ENCODE measurements at places on chromosomes 16 and 17.

- no peak for DNase-seq
These were observed 75.1 kb upstream of the ENDOV start for GRCh38 chr17:80339731-80340456.

- DNase-seq: no peak
These were observed 92.8 kb downstream of the CHD9 start for GRCh38 chr16:53147500-53148065.

- DNase-seq: no peak
These were observed 137.5 kb downstream of the CCDC182 start for GRCh38 chr17:57607553-57608120.

DNA sequence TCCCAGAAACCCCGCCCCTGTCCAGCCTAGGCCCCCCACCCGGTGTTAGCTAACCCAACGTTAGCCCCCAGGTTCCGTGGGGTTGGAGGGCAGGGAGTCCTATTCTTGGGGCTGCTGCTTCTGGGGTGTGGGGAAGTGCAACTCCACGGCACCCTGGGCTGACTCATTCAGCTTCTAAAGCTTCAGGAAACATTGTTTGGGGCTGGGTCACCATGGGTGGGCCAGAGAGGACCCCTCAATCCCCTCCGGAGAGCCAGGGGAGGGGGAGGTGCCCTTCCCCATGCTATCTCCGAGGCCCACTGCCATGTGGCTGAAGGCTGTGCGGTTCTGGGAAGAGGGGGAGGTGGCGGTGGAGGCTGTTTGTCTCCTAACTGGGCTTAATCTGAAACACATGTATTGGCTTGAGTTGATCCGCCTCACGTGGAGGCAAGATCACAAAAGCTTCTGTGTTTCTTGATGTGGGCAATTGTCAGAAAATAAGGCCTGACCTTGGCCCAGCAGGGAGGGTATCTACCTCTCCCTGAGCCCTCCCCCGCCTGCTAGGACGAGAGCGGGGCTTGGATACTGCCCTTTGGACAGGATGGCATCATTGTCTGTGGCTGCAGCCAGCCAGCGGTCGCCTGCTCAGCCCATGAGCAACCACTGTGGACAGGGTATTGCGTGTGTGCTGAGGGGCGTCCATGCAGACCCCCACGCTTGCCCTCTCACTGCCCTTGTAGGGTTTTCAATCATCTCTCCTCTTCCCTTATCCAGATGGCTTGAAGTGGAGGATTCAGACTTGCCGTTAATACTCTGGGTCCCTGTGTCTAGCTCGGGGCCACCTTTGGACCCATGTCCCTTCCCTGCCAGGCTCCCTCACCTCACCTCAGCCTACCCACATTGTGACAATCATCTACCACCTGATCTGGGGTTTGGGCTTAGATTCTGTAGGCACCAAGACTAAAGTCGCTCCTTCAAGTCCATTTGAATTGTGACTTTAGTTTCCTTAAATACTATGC, 1.3 kb downstream of the SERPINF1 start:
- no peak for DNase-seq

- no peak for DNase-seq
These were observed 6.8 kb upstream of the SMTNL2 start for GRCh38 chr17:4577386-4577993.

GRCh38 chr16:83954577-83955016, 1.6 kb downstream of the OSGIN1 start:
- no peak for DNase-seq

- DNase-seq: no peak
These were observed 3.8 kb downstream of the SMARCD2 start for GRCh38 chr17:63838631-63839171.

DNA sequence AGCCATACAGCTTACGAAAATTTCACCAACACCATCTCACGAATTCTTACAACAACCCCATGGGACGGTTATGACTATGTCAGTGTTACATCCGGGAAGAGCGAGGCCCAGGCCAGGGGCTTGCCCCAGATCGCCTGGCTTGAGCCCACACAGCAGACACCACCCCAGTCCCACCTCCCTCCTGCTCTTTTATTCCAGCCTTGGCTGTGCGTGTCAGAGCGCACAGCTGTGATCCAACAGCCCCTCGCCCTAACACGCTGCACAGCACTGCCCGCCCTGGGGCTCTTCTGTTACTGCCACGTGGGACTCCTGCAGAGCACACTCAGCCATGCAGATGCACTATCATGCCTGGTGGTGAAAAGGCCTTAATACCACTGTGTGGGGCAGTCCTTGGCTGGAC, 127.9 kb downstream of the ENGASE start:
- no peak for DNase-seq

GRCh38 chr17:61486135-61487120, 34.2 kb downstream of the TBX4 start:
- DNase-seq: no peak

DNA sequence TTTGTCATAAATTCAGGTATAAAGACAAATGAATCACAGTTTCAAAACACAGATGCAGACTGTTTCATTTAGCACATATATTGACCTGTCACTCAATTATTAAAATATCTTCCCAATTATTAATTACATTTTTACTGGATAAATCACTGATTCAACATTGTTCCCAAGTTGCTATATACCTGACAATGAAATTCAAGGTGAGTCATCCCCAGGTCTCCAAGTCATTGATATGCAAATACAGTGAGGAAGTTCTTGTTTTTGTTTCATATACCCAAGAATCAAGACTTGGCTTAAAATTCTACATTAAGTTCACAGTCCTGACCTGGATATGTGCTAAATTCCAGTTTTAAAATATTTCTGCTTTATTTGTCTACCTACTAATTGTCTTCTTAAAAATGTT, 599.3 kb upstream of the PSMD7 start:
- no peak for DNase-seq

- DNase-seq: no peak
These were observed 218.5 kb upstream of the CIBAR2 start for GRCh38 chr16:85330694-85331188.

DNA sequence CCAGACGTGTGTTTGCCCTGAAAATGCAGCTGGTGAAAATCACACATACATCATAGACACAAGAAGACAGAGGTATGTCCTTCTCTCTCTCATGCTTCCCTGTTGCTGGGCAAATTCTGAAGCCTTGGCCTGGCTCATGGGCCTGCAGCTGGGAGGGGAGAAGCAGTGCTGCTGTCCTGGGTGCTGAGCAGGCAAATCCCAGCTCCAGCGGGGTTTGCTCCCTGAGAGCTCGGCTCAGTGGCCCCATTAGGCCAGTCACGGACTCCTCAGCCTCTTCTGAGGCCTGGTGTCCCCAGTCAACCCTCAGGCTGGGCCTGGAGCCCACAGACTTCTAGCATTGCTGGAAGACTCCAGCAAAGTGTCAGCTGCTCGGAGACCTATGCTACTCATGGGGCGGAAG, 11.7 kb downstream of the RHBDL3 start:
- DNase-seq: no peak

DNA sequence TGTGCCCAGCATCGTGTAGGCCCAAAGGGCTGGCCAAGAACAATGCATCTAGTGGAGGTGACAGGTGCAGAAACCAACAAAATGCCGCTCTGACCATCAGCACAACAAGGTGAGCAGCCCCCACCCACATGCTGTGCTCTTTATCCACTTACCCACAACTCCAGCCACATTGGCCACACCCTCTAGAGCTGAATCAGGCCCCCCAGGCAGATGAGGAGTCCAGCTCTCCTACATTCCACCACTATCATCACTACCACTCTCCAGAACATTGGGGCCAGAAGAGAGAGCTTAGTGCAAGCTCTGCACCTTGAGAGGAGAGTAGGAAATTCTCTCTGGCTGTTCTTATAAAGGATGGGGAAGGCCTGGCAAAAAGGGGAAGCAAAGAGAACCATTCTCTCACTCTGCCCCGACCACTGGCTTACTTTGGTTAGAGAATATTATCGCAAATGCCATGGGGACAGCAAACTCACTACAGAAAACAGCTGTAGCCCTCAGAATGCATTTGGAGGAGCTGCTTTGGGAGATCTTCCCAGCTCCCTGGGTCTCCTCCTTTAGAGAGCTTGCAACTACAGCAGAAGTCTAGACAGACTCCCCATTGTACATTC, 75.0 kb downstream of the TMEM132E start:
- DNase-seq: no peak

DNA sequence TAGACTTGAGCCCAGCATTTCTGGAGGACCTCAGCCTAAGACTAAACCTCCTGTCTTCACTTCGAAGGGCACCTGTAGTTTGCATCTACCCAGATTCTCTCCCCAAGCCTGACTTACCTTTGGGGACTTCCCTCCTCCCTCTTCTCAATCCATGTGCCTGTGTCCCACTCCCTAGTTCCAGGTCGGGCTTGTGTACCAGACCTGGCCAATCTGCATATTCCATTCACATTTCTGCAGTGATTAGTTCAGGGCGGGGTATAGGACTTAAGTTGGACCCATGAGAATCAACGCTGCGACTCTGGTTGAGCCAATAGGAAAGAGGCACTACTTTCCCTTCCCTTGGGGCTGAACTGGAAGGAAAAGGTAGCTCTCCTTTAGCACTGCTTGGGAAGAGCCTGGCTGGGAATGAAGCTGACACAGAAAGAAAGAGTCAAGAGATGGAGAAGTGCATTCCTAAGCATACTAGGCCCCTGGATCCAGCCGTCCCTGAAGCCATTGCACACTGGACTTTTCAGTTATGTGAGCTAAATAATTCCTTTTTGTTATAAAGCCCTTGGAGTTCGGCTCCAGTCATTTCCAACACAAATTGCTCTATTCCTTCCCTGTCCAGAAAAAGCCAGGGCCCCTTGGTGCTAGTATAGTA, 2.5 kb downstream of the TRADD start:
- no peak for DNase-seq

DNA sequence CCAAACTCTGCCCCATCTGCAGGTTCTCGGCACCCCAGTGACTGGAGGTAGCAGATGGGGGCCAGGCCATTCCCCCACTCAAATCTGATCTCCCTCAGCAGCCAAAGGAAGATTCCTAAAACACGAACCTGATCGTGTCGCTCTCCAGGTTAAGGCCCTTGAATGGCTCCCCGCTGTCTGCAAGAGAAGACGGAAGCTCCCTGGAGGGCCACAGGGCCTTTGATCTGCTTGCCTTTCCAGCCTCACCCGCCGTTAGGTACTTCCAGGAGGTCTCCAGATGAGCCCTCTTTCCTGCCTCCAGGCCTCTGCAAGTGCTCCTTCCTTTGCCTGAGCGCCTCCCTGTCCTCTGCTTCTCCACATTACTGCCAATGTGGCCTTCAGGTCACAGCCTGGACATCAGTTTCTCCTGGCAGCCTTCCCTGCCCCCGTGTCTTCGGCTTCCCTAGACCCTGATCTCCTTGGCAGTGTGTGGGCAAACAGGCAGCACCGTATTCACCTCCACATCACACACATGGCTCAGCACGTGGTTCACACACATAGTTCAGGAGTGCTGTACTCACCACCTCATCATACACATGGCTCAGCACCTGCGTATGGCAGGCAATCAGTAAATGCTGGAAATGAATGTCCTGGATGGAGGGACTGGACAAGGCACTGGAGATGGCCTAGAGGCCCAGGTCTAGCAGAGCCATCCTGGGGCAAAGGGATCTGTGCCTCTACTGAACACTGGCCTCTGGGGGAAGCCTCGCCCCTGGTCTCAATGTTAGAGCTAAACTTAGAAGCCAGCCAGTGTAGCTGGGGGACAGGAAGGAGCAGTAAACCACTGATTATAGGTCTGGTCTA, 26.4 kb upstream of the MRPS23 start:
- no peak for DNase-seq

DNA sequence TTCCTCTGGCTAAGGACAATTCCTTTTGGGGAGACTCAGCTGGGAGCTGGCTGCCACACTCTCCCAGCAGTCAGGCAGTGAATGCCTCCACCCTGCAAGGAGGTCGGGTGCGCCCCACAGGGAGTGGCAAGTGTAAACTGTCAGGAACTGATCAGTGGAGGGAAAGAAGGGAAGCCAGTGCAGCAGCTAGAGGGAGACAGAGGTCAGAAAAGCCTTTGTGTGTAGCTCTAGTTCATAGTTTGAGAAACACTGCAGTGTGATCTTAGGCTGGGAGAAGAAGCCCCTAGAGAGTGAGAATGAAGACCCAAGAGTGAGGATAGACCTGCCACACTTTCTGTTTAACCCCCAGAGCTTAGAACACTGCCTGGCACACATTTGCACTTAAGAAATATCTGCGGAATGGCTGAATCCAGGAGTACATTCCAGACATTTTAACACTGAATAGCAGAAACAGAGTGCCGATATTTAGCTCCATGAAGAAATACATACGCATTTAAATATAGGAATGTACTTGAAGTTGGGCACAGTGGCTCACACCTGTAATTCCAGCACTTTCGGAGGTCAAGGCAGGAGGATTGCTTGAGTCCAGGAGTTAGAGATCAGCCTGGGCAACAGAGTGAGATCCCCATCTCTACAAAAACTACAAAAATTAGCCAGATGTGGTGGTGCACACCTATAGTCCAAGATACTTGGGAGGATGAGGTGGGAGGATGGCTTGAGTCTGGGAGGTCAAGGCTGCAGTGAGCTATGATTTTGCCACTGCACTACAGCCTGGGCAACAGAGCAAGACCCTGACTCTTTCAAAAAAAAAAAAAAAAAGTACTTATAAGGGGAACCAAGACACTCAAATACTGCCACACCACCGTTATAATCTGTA, 11.1 kb upstream of the SLC5A11 start:
- no peak for DNase-seq

GRCh38 chr16:83402160-83402814, 405.5 kb upstream of the HSBP1 start:
- DNase-seq: no peak

DNA sequence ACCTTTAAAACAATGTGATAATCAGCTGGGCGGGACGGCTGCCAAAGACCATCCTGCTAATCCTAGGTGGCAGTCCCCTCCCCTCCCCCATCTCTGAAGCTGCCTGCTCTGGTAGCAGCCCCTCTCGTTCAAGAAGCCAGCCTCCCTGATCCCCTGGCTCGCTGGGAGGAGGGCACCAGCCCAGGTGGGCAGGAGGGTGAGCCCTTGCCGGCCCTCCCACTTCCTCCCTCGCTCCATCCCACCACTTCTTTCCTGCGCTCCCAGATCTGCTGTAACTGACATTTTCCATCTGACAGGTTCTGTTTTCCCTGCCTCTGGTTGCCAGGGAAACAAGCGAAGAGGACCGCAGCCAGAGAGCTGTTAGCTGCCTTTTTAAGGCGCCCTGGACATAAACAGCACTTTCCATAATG, 155.7 kb upstream of the TNRC6C start:
- no peak for DNase-seq

DNA sequence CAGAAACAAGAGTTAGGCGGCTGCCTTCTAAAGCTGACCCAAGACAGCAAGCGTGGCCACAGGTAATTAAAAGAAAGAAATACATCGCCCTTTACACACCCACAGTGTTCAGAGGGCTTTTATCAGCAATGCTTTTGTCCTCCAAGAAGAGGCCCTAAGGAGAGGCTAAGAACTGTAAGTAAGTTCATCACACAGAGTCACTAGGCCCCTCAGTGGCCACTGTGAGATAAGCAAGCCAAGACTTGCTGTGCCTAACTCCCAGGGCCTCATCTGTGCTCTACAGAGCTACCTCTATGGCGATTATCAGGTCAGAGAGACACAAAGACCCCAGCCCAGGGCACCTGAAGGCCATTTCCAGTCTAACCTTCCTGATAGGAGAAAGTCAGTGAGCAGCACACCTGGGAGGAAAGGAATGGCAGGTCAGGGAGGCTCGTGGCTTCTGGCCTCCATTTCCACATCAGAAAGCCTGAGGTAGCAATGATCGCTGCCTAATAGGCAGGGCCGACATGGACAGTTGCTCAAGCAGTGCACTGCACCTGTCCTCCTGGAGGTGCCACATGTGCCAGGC, 545.2 kb upstream of the CDH11 start:
- DNase-seq: no peak
